ENCODE measurements at places on chromosomes 5 and 9. TPM values are rescaled to one million over a fixed set of nuclear protein-coding genes. Genes with fewer than 3 reads are reported as not detected.
A peak's percentile ranks its signal among the peaks of the same experiment; 100 is the strongest.

GRCh38 chr5:156678484-156678883 lies 171.6 kb upstream of the PPP1R2B start:
- no peak for DNase-seq

DNA sequence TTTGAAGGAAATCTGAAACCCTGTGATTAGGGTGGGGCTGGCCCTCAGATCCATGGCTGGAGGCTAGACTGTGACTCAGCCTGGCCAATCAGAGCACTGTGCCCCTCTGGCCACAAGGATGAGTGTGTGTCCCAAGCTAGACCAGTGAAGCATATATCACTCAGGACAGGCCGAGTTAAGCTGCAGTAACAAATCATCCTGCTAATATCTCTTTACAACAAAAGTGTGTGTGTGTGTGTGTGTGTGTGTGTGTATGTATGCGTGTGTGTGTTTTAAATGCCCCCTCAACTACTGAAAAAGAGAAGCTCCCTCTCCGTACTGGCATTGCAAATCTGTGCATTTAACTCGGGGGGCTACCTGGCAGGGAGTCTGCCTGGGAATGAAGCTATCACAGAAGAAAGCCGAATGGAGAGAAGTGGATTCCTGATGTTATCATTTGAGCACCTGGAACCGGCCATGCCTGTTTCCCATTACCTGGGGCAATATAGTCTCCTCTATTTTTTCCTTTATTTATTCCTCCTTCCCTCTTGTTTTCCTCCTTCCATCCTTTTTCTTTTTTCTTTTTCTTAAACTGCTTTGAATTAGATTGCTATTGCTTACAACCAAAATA lies 25.6 kb downstream of the STC2 start:
- peak; percentile 60 for DNase-seq

GRCh38 chr5:143331956-143332355 lies 71.5 kb downstream of the NR3C1 start:
- no peak for DNase-seq

GRCh38 chr5:165617491-165617890 lies 2112.1 kb downstream of the MAT2B start:
- DNase-seq = peak; percentile 13

WHRN gene
- total RNA-seq = 0.37 TPM
